Subcutaneous adipose tissue (tissue), 4 donors: ENCODE measurements at places on chromosomes 5 and 9. TPM values are rescaled to one million over a fixed set of nuclear protein-coding genes. Genes with fewer than 3 reads are reported as not detected.

The SH3RF2 gene
- 5.3 TPM for total RNA-seq

The PALM2AKAP2 gene
- 37.5 TPM for total RNA-seq

The CCNH gene
- total RNA-seq, result 161 TPM

The IRX2 gene
- total RNA-seq, result 3.5 TPM

The PSAT1 gene
- 33.8 TPM for total RNA-seq

The PCDHGB7 gene
- 8.8 TPM for total RNA-seq

The FLT4 gene
- total RNA-seq, result 10.9 TPM

The TAF11L11 gene
- not detected for total RNA-seq

The TMEM171 gene
- not detected for total RNA-seq

The SLC35A4 gene
- 32.2 TPM for total RNA-seq

The EIF4E1B gene
- total RNA-seq, result not detected

The TEX48 gene
- not detected for total RNA-seq
